ENCODE measurements at places on chromosomes 3 and 15.

DNA sequence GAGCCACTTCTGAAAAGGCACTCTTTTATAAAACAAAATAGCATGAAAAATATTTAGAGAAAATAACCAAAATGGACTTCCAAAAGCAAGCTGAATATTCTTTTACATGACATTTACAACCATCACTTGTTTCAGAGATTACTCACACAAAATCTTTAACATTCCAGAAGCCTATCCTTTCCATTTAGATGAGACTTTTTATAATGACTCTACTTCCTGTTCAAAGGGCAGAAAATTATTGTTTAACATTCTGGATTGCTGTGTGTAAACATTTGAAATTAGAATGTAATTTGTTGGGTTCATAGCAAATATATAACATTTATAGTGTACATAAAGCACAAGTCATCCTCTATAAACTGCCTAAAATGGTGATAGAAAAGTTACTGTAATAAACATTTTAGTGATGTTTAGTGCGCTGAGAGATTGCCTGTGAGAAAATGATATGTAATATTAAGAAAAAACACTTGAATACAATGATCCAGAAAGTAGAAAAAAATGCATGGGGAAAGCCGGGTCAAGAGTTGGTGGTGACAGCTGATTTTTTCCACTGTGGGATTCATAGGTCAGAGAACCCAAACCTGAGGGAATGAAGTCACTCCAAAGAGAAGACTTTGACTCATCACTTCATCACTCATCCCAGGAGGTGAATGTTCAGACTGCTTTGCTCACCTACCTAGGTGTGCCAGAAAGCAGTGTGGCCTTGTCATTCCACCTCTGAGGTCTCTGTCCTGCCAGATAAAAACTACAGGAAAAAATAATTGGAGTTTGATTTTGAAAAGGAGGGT is 305.8 kb downstream of the ARPP21 start:
- DNase-seq, result no peak

DNA sequence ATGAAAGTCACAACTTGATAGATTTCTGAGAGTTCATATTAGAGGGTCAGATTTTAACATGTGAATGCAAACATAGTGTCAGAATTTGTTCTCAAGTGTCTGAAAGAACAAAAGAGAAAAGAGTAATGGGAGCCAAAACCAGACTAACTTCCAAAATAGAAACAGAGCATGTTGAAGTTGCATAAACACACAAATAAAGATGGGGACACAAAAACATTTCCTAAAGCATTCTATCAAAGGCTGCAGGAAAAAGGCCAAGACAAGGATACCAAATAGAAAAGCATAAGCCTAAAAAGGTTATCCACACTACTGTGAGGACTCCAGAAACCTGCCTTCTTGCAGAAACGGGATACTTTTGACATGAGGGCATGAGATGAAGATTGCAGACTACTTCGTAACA is 2.8 kb downstream of the FHIT start:
- no peak for DNase-seq

GRCh38 chr3:30952786-30953185 is 58.3 kb upstream of the GADL1 start:
- DNase-seq, result no peak

DNA sequence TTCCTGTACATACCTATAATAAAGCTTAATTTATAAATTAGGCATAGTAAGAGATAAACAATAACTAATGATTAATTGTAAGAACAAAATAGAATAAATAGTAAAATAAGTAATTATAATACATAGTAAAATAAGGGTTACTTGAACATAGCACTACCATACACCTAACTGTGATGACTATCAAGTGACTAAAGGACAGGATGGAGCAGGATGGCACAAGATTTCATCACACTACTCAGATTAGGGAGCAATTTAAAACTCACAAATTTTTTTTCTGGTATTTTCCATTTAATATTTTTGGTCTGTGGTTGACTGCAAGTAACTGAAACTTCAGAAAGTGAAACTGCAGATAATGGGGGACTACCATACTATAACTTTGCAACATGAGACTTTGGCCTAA is 14.8 kb downstream of the RFX7 start:
- no peak for DNase-seq

DNA sequence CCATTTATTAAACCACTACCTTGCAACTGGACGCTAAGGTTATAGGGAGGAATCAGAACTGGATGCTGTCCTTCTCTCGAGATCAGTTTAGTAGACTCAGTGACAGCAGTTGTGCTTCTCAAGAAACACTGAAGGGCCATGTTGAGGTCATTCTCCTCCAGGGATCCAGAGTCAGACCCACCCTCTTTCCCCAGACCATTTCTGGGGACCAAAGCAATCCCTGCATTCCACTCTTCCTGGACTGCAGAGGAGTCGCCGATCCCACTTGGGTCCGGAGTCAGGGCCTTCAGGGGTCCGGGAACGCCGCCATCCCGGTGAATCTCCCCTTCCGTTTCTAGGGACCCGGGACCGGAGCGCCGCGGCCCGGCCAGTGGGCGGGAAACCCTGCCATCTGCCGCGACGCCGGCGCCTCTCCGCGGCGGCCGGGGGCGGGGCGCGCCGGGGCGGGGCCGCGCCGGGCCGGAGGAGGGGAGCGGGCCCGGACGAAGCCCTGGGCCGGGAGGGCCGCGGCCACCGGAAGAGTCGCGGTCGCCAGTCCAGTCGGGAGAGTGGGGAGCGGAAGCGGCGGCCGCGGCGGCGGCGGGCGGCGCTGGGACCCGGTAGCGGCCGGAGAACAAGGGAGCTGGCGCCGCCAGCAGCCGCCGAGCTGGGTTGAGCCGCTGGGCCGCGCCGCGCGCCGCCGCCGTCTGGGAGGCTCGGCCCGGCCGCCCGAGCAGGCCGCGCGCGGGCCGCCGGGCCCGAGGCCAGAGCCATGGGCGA is at the start of gene DVL3:
DVL3 (plus strand) TSS at position 493 of the 759 bp plus-strand sequence; CDS start at position 752, 259 bp downstream.
- DNase-seq, result no peak

- no peak for DNase-seq
Measured at GRCh38 chr15:74134387-74135027, 4.1 kb downstream of the ISLR2 start.

- DNase-seq, result no peak
Measured at GRCh38 chr15:55549305-55549704, 38.8 kb downstream of the PYGO1 start.

DNA sequence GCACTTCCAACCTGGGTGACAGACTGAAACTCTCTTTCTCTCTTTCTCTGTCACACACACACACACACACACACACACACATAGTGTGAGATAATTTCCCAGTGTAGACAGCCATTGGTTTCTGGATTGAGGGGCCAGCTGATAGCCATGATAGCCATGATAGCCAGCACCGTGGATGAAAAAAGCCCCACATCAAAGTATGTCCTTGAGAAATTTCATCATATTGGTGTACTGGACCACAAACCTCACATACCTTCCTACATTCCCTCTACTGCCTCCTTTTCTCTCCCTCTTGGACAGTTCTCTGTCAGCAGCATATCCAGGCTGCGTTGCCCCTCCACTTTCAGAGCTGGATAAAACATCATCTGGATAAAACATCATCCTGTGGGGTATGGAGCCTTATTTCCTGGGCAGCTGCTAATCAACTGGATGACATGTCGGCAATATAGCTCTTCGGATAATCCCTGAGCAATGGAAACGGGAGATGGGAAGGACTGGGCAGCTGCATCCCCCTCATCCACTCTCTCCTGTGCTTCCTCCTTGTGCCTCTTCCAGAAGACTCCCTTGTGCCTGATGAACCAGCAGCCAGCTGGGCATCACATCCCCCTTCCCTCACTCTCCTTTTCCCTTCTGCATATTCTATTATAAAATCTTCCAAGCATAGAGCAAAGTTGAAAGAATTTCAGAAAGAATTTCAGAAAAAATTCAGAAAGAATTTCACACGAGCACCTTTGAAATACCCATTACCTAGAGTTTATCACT is 39.3 kb downstream of the GRK7 start:
- no peak for DNase-seq

DNA sequence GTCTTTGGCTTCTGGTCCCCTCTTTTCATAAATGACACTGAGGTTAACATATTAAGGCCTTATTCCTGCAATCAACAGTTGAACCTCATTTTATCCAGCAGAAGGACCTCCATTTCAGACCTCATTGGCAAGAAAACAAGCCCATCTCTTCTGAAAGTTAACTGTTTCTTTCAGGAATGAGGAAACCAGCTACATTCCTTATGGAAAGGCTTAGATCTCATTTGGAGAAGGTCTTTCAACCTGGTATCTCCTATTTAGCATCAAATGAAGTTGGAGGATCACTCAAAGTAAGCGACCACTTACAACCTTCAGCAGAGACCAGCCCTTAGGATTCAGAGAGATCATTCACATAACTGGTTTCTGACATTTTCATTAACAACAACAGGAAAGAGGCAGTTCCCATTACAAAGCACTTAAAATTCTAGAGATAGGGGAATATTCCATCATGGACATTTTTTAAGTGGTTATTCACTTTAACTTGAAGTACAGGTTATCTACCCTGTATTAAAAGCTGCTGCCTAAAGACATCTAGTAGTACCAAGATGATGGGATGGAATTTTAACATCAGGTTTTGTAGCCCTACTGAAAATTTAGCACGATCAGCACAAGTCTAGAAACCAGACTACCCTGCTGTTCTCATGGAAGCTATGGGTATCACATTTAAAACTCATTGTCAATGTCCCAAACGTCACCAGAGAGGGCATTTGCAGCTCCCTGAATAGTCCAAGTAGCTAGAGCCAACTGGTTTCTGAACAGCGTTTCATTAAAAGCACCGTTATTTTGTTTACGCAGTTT is 30.4 kb downstream of the TFRC start:
- no peak for DNase-seq

DNA sequence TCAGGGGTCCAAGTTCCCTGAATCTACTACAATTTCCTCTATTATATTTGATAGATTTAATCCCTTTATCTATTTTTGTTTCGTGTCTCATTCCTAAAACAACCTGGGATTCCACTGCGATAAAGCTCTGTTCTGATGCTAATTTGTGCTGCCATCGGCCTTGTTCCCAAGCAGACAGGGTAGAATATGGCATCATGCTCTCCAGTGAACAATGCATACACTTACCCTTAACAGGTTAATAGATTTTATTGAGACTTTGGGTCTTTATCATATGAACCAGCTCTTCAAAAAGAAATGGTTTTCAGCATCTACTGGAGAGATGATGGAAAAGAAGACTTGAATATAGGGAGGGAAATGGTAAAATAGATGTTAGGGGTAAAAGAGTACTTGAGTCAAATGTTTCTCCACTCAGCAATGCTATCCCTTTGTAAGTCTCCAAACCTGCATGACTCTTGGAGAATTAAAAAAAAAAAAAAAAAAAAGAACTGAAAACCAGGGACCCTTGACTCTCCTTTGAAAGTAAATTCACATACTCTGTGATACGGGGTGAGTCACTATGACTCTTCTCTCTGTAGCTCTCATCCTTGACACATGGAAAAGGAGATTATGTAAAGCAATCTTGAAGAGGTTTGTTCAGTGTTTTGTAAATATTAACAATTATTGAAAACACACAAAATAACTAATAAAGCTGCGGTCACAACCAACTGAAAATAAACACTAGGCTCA is 268.8 kb downstream of the ZBTB20 start:
- no peak for DNase-seq

DNA sequence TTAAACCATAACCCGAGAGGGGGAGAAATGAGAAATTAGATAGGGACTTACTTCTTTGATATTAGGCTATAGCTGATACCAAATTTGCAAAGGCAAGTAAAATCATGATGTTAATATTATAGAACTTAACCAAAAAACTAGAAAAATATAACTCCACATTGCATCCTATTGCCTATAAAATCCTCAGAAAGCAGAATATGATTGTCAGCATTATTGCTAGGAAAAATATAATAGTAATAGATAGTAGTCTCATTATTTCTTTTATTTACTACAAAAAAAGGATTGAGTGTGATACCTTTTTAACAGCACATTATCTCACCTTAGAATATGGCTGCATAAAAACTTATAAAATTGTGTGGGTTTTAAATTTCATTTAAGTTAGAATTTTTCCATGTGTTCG is 206.5 kb upstream of the CDIN1 start:
- DNase-seq, result no peak

DNA sequence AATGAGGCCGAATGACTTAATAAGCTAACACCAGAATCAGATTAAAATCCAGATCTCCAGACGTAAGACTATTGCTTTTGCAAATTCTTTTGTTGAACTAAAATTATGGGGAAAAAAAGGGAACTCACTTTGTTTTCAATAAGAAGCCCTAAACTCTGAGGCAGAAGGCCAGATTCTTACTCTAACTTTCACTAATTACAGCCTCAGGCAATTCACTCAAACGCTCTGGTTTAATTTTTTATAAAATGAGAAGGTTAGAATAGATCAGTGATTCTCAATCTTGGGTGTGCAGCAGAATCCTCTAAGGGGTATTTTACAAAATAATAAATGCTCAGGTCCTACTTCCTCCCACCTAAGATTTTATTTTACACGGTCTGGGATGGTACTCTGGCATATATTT is 38.1 kb downstream of the C3orf70 start:
- no peak for DNase-seq

DNA sequence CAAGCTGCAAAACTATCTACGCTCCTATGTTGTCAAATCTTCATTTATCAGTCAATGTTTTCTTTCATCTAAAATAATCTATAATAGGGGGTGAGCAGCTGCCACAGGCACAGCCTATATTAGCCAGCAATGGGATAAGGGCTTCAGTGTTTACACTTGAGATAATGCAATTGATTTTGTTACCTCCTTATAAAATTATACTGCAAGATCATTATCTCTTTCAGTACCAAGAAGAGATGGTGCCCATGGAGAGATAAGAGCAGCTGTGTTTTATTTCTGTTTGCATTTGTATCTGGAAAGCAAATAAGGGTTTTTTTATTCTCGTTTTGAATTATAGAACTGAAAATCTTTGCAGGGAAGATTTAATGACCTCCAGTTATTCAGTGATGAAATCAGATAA is 68.9 kb downstream of the PLD1 start:
- no peak for DNase-seq
